Tibial nerve (tissue), 4 donors: ENCODE measurements at places on chromosomes 16 and 17. TPM values are rescaled to one million over a fixed set of nuclear protein-coding genes. Genes with fewer than 3 reads are reported as not detected.

DNA sequence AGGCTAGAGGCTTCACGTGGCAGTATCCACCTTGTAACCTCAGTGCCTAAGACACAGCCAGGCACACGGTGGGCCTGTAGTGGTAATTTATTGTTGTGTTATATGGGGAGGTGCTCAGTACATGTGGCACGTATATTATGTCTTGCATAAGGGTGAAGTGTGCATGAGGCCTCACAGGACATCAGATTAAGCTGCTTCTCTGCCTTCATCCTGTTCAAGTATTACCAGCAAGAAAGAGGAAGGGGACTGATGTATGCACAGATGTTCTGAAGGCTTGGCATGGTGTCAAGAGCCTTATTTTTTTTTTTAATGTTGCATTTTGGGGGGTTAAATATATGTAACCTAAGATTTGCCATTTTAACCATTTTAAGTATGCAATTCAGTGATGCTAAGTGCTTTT lies 71.6 kb downstream of the ABCC1 start:
- DNase-seq, result no peak

C16orf46 gene
- not detected for total RNA-seq

WBP2 gene
- total RNA-seq, result 78.4 TPM

- no peak for DNase-seq
Observed at GRCh38 chr17:11612956-11613355, 14.7 kb downstream of the DNAH9 start.
